IPS DF 6.9 (cell line): ENCODE measurements at places on chromosomes 2 and 18.

GRCh38 chr2:172280571-172281361, 146.6 kb upstream of the ITGA6 start:
- no peak for DNase-seq

- DNase-seq = no peak
Measured at GRCh38 chr2:137237055-137237454, 471.7 kb downstream of the THSD7B start.

DNA sequence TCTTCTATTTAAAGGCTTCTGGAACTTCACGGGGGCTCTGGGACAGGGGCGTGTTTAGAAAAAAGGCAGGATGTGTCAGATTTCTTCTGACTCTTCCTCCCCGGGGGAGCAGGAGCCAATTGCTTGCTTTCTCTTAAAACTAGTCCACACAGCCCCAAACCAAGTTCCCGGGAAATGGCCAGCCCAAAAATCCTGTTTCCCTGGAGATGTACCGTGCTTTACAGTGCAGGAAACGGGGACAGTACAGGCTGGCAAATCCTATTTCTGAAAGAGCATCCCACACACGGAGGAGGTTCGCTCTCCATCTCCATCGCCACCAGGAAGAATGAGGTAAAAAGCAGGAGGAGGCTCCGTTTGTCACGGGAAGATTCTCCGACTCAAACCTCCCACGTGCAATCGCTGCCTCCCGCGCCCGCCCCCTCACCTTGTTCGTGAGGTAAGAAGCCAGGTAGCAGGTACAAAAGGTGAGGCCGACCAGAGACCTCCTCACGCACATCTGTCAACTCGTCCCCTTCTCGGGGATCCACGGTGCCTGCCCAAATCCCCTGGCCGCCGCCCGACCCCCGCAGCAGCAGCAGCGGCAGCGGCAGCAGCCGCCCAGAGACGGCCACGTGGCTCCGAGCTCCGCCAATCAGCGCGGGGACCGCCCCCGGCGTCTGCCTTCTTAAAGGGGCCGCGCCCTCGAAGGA, 15.6 kb upstream of the RIOK3 start:
- peak; percentile 37 for DNase-seq

- no peak for DNase-seq
Measured at GRCh38 chr2:61557381-61557780, 19.2 kb upstream of the XPO1 start.

DNA sequence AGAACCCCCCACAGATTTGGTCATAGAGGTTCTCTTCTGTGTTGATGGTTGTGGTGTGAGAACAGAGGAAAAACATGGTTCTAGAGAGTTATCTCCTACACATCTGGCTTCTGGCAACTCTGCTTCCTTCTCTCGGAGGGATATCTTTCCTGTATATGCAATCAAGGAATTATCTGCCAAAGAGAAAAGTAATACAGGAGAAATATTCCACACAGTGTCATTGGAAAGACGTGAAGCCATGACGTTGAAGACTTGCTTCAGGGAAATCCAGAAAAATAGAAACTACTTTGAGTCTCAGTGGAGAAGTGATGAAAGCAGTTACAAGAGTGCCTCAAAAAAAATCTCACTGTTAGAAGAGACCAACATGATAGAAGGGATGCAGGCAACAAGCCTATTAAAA, 78.5 kb downstream of the RAB31 start:
- no peak for DNase-seq

DNA sequence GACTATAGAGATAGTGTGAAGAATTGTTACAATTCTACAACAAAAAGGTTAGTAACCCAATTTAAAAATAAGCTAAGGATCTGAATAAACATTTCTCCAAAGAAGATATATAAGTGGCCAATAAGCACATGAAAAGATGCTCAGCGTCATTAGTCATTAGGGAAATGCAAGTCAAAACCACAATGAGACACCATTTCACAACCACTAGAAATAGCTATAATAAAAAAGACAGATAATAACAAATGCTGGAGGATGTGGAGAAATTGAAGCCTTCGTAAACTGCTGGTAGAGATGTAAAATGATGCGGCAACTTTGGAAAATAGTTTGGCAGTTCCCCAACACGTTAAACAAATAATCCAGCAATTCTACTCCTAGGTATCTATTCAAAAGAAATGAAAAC, 366.5 kb upstream of the POU3F3 start:
- DNase-seq = no peak

DNA sequence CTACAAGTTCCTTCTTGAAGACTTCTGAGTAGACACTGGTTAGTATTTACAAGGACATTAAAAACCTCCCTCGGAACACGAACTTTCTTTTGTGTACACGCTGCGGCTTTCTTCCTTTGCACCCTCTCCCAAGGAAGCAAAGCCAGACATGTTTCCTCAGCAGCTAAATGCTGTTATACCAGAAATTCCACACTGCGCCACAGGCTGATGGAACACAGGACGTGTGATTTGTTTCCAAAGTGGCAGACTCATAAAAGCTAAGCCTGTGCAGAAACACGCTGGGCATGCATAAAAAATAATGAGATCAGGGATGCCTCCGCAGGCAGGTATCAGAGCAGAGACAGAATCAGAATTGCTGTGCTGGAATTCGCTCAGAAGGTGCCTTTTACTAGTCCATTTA, 73.0 kb upstream of the RGPD5 start:
- no peak for DNase-seq

GRCh38 chr2:18626256-18626668, 36.9 kb upstream of the NT5C1B start:
- DNase-seq = no peak

DNA sequence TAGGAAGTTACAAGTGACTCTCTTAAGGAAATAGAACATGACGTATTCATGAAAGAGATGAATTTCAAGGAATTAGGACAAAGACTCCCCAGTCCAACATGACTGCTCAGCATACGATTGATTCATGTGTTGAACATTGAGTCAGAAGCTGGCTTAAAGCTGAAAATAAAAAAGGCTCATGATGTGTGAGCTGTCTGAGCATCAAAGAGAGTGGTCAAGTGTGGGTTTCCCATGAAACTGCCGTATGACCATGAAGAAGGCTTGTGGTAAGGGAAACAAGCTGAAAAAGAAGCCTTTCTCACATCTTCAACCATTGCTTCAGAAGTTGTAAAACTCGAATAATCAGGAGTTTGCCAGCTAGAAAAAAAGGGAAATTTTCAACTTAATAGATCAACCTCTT, 201.9 kb upstream of the APCDD1 start:
- DNase-seq = no peak

DNA sequence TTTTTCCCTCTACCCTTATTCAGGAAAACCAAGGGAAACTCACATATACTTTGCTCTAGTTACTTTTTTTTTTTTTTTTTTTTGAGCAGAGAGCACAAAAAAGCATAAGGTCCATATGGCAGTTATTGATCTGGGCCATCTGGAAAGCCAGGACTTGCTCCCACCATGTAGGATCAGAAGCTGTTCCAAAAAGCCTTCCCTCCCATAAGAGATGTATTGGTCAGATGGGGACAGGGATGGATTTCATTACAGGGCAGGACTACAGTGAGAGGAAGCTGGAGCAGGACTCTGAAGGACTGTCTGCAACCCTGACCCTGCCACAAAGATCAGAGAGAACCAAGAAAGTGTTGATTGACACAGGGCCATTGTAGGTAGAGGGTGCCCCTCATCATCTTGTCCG, 57.3 kb downstream of the NRP2 start:
- DNase-seq = no peak

DNA sequence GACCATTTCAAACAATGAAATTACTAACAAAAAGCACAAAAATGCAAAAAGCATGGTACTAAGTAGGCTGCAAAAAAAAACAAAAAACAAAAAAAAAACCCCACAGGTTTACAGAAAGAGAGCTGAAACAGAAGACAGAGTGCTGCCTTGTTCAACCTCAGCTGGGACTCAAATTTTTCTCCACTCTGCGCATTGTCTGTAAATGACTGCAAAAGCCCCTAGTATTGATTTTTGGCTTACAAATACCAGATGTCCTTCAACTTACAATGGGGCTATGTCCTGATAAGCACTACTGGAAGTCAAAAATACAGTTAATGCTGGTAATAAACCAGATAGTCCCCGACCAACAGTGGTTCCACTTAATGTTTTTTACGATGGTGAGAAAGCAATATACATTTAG, 42.2 kb downstream of the UBE2E3 start:
- DNase-seq = no peak

DNA sequence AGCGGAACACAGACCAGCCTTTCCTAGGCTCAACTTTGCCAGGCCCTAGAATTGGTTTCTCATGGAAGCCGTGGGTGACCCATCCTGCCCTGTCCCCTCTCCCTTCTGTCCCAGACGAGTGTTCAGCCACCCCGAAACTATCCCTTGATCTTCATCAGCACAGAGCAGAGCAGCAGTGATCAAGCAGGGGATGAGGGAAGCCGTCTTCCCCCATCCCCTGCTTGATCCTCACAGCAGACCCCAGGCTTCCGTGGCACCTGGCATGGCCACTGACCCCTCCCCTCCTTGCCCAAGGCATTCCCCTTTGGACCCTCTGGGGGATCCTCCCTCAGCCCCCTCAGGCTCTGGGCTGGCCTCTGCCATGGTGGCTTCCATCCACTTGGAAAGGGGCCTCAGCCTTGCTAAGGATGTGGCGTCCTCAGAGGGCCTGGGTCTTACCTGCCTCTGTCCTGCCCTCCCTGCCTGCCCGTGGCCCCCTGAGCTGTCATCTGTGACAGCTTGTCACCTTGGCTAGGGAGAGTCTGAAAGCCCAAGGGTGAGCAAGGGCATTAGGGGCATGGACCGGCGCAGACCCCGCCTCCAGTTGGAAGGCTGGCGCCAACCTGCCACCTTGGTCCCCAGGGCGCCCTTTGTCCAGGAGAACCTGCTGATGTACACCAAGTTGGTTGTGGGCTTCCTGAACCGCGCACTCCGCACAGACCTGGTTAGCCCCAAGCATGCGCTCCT, 10.4 kb upstream of the CCDC74A start:
- no peak for DNase-seq

GRCh38 chr18:25544546-25545287, 192.8 kb upstream of the ZNF521 start:
- no peak for DNase-seq

GRCh38 chr2:6368281-6368680, 497.4 kb downstream of the CMPK2 start:
- no peak for DNase-seq

GRCh38 chr2:51695531-51695930, 663.6 kb upstream of the NRXN1 start:
- DNase-seq = no peak

GRCh38 chr2:75035444-75036353, 77.3 kb downstream of the POLE4 start:
- DNase-seq = no peak

GRCh38 chr2:105129722-105130232, 91.9 kb downstream of the MRPS9 start:
- no peak for DNase-seq

DNA sequence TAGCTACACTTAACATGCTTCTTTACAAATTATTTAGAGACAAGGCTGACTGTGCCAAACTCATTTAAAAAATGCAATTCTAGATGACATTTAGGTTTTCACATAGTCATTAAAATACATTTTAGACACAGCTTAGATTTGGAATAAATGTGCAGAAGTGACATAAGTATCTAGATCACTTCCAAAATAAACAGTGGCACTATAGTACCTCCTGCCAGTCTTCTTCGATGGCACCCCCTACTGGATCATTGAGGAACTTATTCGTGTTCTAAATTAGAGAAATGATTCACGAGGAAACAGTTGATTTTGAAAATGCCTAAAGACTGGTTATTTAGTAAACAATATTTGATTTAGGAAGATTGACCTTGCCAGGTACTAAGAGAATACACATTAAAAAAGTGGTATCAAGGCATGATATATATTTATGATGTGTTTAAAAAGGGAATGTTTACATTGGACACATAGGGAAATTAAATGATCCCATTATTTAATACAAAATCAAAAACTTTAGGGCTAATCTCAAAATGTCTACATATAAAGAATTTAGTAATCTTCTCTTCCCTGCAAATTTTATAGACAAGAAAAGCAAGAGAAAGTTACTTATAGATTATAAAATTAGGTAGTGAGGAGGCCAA, 323.9 kb downstream of the XIRP2 start:
- DNase-seq = no peak

- DNase-seq = no peak
Measured at GRCh38 chr2:237630216-237631000, 3.0 kb downstream of the LRRFIP1 start.

- no peak for DNase-seq
Measured at GRCh38 chr2:224354632-224355211, 47.2 kb downstream of the FAM124B start.

- no peak for DNase-seq
Measured at GRCh38 chr2:120482334-120482733, 136.4 kb downstream of the INHBB start.

DNA sequence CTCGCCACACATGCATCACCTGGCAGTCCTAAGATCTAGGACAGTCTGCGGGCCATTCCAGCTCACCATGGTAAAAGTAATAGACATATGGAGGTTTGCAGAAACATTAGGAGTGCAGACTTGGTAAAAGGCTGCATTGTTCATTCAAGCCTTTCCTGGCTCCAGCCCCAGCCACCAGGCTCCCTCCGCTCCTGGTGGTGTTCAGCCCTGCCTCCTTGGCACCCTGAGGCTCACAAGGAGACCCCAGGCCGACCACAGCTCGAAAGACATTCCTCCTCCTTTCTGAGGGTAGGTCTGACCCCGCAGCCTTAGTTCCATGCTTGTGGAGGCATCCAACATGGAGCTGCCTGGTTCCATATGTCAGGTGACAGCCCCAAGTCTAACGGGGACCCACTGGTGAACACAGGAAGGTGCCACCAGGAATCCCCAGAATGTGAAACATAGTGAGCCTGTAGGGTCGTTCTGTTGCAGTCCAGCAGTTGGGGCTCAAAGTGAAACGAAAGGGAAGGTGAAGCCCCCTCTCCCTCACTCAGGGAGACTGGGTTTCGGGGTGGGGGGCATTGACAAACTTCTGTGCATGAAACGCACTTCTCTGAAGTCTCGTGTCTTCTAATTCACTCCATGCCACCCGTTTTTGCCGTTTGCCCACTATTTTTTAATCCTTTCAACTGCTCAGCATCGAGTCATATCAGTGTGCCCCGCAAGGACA, 5.0 kb upstream of the SP100 start:
- no peak for DNase-seq

GRCh38 chr18:8726281-8726680, 20.9 kb downstream of the MTCL1 start:
- no peak for DNase-seq

DNA sequence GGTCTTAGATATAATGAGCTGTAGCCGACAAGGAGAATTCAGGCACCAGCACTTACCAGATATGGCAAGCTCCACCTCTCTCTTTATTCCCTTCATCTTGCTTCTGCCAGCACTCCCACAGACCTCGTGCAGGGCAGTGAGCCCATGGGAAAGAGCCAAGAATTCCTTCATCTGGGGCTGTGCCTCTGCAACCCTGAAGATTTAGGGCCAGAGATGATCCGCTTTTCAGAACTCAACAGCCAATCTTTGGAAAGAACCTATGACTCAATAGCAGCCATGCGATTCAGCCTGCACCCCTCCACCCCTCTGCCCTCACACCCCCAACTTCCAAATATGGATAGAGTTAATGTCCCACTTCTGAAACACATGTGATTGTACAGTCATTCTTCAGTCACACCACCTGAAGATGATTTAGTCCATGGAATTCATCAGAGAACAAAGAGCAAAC, 533.7 kb upstream of the TNP1 start:
- no peak for DNase-seq
